CD8-positive, alpha-beta T cell (primary cell): ENCODE measurements at places on chromosomes 5 and 9.
A peak's percentile ranks its signal among the peaks of the same experiment; 100 is the strongest.

DNA sequence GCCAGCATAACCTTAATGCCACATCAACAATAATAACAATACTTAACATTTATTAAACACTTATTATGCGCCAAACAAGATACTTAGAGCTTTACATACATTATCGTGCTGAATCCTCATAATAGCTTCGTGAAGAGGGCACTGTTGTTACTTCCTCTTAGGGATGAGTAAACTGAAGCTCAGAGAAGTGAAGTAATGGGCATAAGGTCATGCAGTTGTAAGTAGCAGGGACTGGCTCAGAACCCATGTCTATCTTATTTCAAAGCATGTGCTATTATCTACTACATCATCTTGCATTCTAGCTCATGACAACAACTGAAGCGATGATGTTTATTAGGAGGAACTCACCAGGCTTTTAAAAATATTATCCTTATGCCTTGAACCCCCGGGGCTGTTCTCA, 34.9 kb upstream of the PPP3R2 start:
- DNase-seq: no peak

- DNase-seq: no peak
Measured at GRCh38 chr5:151134228-151134627, 23.4 kb downstream of the ANXA6 start.

DNA sequence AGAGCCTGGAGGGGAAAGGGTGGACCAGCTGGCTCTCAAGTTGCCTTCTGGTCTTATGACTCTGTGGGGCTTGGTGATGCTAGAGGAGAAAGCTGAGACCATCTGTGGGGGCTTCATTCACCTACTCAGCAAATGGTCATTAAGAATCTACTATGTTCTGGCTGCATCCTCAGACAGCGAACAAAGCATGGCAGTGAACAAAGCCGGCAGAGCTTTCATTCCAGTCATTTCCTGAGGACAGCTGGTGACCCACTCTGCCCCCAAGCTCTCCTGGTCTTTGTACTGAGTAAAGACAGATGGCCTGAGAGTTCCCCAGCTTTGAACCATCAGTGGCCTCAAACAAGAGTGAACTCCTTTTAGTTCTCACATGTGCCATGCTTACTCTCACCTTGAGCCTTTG, 48.0 kb downstream of the FGF1 start:
- DNase-seq: no peak

DNA sequence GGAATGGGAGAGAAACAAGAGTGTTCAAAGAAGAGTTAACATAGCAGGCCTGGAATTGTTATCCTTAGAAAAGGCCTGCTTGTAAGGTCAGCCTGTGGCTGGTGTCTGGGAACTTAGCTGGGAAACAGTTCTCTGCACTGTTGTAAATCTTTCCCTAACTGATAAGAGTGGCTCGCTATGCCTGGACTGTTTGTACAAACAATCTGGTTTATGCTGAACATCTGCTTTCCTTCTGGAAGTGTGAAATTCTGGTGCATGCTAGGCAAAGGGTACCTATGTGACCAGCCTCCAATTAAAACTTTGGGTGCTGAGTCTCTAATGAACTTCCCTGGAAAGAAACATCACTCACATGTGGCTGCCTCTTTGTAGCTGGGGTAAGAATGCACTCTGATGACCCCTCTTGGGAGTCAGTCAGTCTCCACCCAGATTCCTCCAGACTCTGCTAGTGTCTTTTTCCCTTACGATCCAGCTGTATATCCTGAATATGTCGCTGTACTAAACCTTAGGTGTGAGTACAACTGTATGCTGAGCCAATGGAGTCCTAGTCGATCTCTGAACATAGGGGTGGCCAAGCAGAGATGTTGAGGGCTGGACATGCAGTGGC, 16.5 kb downstream of the SPARC start:
- DNase-seq: no peak

DNA sequence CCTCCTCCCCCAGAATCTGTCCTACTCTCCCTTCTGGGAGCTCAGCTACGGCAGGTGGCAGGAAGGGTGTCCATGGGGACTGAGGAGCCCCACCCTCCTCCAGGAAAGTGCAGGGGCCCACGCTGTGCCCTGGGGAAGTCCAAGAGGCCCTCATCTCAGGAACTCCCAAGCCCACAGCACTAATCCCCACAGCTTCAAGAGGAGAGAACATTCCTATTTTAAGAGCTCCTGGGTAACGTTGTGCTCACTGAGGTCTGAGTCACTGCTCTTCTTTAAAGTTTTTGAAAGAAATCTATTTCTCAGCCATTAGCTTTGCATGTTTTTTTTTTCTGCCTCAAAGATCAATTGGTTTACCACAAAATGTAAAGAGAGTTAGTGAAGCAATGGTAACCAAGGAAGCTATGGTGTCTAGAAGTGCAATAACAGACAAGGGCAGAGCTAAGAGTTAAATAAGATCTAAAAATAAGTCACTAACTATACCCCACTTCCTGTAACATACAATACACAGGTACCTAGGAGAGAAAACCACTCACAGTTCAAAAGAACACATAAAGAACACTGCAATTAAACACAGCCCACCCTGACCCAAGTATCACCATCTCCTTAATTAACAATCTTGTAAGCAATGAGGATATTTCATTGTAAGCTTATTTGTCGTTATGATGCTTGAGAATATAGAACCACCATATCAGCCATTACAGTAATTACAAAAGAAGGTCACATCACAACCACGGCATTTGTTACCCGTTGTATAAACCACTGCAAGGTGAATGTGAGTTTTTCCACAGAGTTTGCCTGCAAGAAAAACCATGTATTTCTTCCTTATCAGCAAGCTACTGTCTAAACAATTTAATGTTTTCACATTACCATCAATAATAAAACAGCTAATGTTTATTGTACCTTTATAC, 382.3 kb upstream of the SLC30A5 start:
- DNase-seq: no peak

GRCh38 chr9:23229890-23230317, 596.1 kb downstream of the ELAVL2 start:
- no peak for DNase-seq

- no peak for DNase-seq
Measured at GRCh38 chr5:113489299-113489698, 1.0 kb upstream of the MCC start.

GRCh38 chr5:100615362-100615761, 80.2 kb downstream of the FAM174A start:
- DNase-seq: no peak

GRCh38 chr5:45725537-45725936, 29.4 kb upstream of the HCN1 start:
- no peak for DNase-seq

DNA sequence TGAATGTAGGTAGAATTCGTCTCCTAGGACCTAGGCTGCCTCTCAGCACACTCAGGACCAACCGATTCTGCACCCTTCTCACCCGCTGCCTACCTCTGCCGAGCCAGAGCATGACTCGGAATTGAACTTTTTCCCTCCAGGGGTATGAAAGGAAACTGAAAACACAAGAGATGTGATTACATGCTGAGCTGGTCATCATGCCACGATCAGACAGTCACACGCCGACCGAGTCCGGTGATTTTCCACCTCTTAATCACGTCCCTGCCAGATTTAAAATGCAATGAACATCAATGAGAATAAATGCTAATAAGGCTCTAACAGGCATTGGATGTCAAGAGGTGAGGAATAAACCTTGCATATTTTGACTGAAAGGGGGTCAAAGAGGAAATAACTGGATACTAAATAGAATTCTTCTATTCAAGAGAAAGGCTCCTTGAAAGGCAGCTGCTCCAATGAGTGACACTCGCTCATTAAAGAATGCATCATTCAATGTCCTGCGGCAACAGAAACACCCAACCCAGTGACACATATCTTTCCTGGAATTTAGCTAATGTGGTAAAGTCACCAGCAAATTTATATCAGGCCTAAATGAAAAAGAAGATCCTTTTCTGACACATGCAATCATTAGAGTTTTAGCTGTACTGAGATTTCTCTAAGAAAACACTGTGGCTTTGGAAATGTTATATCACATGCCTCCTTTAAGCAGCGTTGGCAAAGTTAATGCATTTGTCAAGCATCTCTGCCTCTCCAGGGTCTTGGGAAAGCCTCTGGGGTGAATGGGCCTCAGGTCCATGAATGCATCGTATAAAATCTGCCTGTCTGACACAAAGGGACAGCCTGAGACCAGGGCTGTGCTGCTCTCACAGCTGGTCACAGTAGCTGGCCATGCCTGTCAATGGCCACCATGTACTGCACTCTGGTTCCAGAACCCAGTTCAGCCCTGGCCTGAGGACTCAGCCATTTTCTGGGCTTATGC, 128.7 kb downstream of the SPOCK1 start:
- no peak for DNase-seq

GRCh38 chr5:57422993-57423392, 59.6 kb downstream of the ACTBL2 start:
- DNase-seq: no peak

DNA sequence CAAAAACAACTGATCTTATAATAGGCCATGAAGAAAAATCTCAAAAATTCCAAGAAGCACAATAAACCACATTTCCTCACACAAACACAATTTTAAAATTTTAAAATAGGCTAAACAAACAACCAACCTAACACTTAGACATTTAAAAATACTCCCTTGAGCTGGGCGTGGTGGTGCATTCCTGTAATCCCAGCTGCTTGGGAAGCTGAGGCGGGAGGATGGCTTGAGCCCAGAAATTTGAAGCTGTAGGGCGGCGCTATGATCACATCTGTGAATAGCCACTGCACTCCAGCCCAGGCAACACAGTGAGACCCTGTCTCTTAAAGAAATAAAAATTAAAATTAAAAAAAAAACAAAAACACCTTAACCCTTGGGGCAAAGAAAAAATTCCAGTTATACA, 36.9 kb upstream of the TESK1 start:
- no peak for DNase-seq

DNA sequence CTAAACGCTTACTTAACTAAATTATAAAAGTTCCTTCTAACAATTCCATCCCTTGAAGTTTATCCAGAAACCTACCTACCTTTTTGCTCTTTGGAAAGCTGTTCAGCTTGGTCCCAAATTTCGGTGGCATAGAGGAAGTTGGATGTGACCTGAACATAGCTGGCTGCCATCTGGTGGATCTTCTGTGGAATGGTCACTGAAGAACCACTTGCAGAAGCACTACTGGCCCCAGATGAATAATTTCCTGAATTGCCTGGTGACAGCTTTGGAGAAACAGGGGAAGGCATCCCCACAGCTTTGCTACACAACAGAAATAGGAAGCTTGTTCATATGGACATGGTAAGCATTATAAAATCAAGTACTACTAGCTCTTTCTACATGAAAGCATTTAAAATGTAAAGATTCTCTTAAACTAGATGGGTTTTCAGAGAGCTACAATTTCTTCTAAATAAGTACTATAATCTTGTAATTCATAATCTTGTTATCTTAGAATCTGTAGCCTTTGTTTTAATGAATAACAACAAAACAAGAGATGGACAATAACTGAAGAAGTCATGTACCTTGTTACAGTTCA, 9.9 kb downstream of the LEAP2 start:
- DNase-seq: peak; percentile 69

GRCh38 chr9:81245254-81245956, 443.9 kb downstream of the TLE1 start:
- DNase-seq: no peak

GRCh38 chr5:132283423-132284043, 10.7 kb upstream of the SLC22A4 start:
- no peak for DNase-seq

DNA sequence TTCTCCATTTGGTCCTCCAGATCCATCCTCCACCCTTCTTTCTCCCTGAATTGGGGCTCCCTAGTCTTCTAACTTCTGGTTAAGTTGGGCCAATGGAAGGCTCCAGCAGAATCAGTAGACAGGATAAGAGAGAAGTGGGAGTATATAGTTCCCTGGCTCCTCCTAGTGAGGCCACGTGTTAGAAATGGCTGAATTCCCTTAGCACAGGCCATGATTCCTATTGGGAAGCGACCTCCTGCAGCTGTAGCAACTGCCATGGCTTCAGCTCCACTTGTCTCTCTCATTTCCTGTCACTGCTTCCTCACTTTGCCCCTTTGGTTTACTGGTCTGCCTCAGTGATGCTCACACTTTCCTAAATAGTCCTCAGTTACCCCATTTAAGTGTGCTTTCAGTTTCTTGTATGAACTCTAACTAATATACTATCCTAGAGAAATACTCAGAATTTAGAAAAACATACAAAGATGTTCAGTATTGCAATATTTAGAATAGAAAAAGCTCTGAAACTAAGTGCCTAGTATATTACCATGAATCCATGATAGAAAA, 104.8 kb upstream of the SMARCA2 start:
- DNase-seq: no peak

GRCh38 chr9:17589771-17590170, 10.9 kb downstream of the SH3GL2 start:
- no peak for DNase-seq

DNA sequence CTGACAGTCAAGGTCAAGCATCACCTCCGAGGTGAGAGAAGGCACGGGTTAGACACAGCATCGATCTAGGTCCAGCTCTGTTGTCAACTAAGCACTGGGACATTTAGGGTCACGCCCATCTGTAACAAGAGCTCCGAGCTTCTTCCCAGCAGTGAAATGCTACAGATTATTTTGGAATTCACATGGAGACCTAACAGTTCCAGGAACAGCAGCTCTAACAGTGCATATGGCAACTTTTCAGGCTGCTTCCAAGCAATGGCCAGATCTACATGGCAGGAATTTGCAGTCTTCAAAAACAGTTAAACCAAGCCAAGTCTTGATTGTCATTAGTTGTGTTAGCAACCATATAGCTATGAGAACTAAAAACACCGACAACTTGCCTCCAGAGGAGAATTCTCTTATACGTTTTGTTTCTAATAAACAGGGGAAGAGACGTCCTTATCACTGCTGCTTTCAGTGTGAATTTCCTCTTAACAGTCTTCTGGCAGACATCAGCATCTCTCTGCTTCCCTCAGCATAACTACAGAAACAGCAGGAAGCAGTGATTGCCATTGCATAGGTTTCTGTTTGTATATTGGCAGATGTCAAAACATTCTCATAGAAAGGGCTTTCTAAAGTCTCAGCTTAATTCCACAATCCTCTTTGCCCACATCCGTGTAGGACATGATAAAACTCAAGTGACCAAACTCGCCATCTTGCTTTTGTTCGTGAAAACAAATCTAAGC, 242.1 kb upstream of the DAPK1 start:
- no peak for DNase-seq

DNA sequence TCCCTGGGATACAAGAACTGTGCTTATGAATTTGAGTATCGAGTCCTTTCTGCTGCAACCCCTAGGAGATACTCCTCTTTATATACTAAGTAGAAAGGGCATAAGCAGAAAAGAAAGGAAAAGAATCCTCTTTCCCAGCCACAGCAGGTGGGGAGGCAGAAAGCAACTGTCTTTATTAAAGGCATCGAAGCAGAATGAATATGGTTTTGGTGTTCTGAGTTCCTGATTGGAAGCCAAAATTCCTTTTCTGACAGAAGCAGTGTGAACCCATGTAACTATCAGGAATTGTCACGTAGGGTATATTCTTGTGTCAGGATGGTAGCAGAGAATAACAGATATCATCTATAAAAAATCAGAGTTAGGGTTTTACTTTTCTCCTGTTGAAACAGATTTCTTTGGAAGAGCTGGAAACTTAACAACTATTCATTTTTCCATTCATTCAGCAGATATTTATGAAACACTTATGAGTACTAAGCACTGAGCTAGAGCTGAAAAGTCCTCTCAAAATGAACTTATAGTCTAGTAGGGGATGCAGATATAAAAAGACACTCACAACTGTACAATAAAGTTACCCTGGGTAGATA, 96.5 kb upstream of the LHFPL2 start:
- DNase-seq: no peak
